ENCODE measurements at places on chromosomes 5 and 9. TPM values are rescaled to one million over a fixed set of nuclear protein-coding genes. Genes with fewer than 3 reads are reported as not detected.

DNA sequence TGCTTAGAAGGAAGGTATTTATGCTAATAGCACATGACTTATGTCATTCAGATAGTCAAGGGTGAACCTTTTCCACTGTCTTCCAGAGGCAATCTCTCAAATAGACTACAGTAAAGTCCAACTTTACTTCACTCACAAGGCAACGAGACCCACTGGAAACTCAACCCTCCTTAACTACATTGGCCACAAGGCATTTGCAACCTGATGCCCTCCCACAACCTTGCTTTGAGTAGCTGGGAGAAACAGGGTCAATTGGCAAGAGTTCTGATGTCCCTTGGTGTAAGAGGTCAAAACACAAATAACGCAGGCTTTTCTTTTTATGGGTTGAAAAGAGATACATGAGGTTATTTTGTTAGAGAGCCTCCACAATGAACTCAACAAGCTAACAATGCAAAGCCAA is 6.1 kb downstream of the GAS1 start:
- no peak overlapping the region for H3K4me3 ChIP-seq
- H3K36me3 ChIP-seq: no peaks in the 10 kb centered on the region
- H3K27ac ChIP-seq: no peak overlapping the region
- no peak for DNase-seq

DNA sequence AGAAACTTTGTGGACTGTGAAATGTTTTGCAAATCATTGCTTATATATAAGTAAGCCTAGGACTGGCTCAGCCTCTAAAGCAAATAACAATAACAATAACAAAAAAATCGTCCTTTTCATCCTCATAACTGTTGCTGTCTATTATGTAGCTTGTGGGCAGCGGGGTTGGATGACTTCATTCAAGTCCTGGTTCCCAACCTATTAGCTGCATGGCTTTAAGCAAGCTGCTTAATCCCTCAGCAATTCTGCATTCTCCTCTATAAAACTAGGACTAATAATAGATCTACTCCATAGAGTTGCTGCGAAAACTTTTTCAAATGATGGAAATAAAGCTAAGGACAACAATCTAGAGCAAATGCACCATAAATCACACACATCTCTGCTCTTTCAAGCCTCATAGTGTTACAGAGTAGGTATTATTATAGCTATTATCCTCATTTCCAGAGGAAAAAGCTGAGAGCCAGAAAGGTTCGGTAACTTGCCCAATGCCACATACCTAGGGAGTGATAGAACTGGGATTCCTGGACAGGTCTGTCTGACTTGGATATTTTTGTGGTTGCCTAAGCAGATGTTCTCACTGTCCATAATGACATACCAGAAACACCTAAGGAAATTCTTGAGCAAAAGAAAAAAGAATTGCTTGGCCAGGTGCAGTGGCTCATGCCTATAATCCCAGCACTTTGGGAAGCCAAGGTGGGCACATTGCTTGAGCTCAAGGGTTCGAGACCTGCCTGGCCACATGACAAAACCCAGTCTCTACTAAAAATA is 98.8 kb upstream of the ADRA1B start:
- H3K27ac ChIP-seq: no peak overlapping the region
- no peak overlapping the region for H3K4me3 ChIP-seq

DNA sequence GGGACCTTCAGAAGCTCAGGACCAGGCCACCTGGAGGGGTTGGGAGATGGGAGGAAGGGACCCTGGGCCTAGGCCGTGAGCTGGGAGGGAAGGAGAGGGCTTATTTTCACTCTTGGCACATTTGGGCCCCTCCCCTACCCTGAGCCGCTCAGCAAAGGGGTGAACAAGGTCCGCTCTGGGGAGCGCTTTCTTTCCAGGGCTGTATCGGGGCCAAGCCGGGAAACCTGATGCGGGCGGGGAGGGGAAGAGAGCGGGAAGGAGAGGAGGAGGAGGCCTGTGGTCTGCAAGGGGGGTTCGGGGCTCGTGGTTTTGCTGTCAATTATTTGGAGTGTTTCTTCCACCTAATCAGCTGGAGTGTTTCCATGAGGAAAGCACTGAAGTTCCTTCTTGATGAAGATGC is 62.7 kb upstream of the RXRA start:
- no peak overlapping the region for H3K4me3 ChIP-seq
- no peaks in the 10 kb centered on the region for H3K27me3 ChIP-seq
- no peaks in the 10 kb centered on the region for H3K4me1 ChIP-seq
- DNase-seq: no peak
- H3K27ac ChIP-seq: no peak overlapping the region

- H3K4me1 ChIP-seq: peaks cover 8% of the 10 kb centered on the region
- no peaks in the 10 kb centered on the region for H3K27me3 ChIP-seq
- H3K27ac ChIP-seq: peak overlapping the region; percentile 5
- H3K36me3 ChIP-seq: no peaks in the 10 kb centered on the region
- no peak overlapping the region for H3K4me3 ChIP-seq
Measured at GRCh38 chr9:116087751-116088194, 65.8 kb upstream of the PAPPA start.

GRCh38 chr9:1536522-1537170 is 478.5 kb upstream of the SMARCA2 start:
- no peaks in the 10 kb centered on the region for H3K27me3 ChIP-seq
- H3K27ac ChIP-seq: no peak overlapping the region
- no peak overlapping the region for H3K4me3 ChIP-seq
- DNase-seq: no peak

DNA sequence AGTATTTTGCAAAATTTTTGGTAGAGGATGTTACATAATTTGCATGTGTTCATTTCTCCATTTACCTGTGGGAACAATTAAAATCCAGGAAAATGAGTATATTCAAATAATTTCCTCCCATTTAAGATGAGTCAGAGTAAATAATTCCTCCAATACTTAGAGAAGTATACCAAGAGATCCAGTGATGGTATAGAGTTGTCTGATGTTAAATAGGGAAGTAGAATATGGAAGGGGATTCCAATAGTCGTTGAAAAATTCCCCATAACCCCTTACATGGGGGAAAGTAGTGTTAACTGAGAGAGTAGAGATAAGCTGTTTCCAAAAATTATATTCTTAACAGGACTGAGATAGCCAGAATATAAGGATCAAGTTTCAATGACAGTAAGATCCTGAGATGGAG is 15.7 kb downstream of the CD274 start:
- no peak overlapping the region for H3K4me3 ChIP-seq
- no peak overlapping the region for H3K27ac ChIP-seq
- DNase-seq: no peak
- no peaks in the 10 kb centered on the region for H3K4me1 ChIP-seq

DNA sequence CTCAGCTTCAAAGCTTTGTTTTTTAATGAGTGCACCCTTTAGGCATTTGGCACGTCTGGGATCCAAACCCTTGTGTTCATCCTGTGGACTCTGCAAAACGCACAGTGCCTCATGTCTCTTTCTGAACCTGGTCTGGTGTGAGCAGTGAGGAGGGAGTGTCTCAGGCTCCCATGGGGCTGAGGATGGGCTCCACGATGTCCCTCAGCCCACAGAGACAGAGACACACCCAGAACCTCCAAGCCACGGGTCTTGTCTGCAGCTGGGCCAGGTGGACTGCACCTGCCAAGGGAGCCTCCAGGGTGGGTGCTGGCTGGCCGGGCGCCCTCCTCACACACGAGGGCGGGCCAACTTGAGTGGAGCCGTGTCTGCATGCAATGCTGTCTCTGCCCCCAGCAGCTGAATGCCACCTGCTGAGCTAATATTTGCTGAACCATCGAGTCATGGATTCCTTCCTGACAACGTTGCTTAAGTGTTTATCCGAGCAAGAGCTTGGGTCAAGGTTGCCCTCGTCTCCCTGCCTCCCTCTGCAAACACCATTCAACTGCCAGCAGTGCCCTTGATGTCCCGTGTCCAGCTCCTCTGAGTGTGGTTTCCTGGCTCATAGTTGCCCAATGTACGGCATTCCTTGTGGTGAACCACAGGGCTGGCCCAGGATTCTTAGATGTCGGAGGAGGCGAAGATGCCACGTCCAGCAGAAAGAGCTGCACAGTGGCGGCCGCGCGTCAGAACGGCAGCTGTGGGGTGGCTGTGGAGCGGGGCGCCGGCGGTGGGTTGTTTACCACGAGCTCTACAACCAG is 31.4 kb upstream of the LPCAT1 start:
- DNase-seq: peak; percentile 91
- no peaks in the 10 kb centered on the region for H3K27me3 ChIP-seq
- H3K36me3 ChIP-seq: no peaks in the 10 kb centered on the region

DNA sequence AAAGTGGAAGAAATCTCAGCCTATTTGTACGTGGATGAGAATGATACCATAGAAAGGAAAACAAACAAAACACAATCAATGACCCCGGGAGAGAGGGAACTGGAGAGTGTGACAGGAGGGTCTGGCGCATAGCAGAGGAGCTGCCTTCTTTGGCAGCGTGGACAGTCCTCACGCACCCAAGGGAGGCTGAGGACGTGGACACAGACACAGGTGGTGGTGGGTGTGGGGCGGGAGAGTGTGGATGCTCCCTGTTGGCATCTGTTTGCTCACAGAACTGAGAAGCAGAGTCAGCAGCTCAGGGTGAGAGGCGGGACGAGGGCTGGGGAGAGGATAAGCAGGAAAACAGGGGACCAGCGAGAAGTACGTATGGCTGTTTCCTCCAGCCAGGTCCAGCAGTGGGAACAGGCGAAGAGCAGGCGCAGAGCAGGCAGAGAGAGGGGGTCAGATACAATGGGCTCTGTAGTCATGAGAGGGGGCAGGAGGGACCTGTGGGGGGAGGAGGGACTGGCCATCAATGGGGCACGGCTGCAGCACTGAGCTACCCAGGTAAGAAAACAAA is 10.0 kb downstream of the CMBL start:
- no peak overlapping the region for H3K27ac ChIP-seq
- no peak overlapping the region for H3K4me3 ChIP-seq
- no peaks in the 10 kb centered on the region for H3K27me3 ChIP-seq
- DNase-seq: no peak
- no peaks in the 10 kb centered on the region for H3K36me3 ChIP-seq

DNA sequence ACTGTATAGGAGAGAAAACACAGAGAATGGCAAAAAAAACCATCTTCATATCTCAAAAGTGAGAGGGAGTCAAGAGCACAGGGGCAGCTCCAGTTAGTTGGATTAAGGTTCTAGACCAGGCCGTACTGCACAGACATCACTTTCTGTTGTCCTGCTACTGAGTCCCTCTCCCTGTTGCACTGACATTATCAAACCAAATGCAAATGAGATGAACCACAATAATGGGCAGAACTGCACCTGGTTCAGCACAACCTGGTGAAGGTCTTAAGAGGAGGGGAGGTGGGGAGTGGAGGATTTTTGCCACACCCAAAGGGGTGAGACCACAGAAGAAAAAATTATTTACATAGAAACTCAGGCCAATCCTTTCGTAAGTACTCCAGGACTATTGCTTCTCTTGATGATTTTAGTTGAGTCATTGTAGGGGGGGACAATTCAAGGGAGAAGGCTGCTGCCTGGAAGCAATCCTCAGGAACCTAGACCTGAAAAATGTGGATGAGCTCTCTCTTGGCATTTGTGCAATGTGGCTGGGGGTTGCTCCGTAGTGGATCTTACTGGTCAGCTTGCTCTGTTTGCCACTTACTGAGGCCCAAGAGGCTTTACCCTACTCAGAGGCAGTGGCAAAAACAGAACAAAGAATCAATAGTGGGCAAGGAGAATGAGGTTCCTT is 94.5 kb upstream of the PPP1R2B start:
- H3K36me3 ChIP-seq: no peaks in the 10 kb centered on the region
- no peak for DNase-seq
- H3K4me3 ChIP-seq: no peak overlapping the region
- no peaks in the 10 kb centered on the region for H3K27me3 ChIP-seq
- no peak overlapping the region for H3K27ac ChIP-seq
- no peaks in the 10 kb centered on the region for H3K4me1 ChIP-seq

DNA sequence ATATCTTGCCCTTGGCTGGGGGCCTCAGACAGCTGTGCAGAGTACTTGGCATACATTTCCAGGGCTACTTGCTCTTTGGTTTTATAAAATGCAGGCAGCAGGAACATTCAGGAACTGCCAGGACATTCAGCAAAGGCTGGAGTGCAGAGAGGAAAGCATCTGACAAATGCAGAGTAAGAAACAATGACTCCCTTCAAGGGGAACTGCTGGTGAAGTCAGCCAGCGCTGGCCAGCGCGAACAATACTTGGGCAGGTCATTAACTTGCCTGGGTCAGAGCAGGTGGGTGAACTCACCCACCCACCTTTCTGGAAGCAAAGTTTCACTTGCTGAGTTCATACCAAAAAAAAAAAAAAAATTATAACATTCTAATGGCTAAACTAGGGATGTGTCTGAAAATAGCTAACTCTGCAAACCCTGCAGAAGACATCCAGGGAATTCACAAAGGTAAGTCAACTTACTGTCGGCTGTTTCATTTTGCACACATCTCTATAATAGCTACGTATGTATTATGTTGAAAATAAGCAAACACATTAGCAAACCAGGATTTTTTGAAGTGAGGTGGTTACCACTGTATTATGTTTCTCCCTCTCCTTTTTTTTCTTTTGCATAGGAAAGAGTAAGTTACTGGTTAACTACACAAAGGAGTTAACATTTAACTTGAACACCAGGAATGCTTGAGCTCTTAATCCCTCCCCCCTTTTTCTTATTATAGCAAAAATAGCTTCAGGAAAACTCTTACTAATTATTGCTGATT is 152.2 kb downstream of the GLIS3 start:
- H3K4me1 ChIP-seq: no peaks in the 10 kb centered on the region
- H3K4me3 ChIP-seq: no peak overlapping the region
- H3K27ac ChIP-seq: no peak overlapping the region
- no peak for DNase-seq
- H3K36me3 ChIP-seq: no peaks in the 10 kb centered on the region

DNA sequence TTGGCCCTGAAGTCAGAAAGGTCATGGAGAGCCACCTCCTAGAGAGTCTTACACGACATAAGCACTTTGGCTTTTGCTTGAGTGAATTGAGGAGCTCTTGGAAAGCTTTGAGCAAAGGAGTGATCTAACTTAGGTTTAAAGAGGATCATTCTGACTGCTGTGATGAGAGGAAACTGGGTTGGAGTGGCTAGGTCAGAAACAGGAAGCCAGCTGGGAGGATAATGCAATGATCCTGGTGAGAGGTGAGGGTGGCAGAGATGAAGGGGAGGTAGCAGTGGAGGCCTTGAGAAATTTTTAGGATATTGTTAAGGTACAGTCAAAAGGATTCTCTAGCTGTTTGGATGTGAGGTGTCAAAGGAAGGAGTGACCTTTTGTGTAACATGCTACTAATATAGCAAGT is 32.2 kb upstream of the ROPN1L start:
- no peak for DNase-seq
- peaks cover 57% of the 10 kb centered on the region for H3K36me3 ChIP-seq
- no peaks in the 10 kb centered on the region for H3K4me1 ChIP-seq
- no peak overlapping the region for H3K27ac ChIP-seq

GRCh38 chr9:129334105-129334935 is 156.3 kb upstream of the IER5L start:
- DNase-seq: peak; percentile 95
- H3K4me1 ChIP-seq: peaks cover 53% of the 10 kb centered on the region
- peak overlapping the region; percentile 32 for H3K4me3 ChIP-seq
- no peaks in the 10 kb centered on the region for H3K27me3 ChIP-seq
- H3K36me3 ChIP-seq: no peaks in the 10 kb centered on the region

Gene ARHGEF28
- total RNA-seq: 23.9 TPM

Gene JADE2
- 102 TPM for total RNA-seq

Gene HTR1A
- not detected for total RNA-seq

Gene SLC6A18
- total RNA-seq: not detected

Gene GPR151
- total RNA-seq: not detected

Gene EIF4EBP3
- 12.1 TPM for total RNA-seq

Gene ZFYVE16
- total RNA-seq: 31.9 TPM

Gene OXCT1
- total RNA-seq: 8.4 TPM

Gene PHF24
- not detected for total RNA-seq

Gene MELK
- 0.55 TPM for total RNA-seq

Gene FOXI1
- not detected for total RNA-seq

Measured in upper lobe of left lung (tissue), 6 donors.